Renal cortical epithelial cell (primary cell): ENCODE measurements at places on chromosomes 4 and X.

- peak; percentile 38 for DNase-seq
Observed at GRCh38 chr4:170089668-170090351, at the start of gene AADAT. AADAT (minus strand) TSS chr4:170089956; CDS start chr4:170089690, 266 bp downstream.

DNA sequence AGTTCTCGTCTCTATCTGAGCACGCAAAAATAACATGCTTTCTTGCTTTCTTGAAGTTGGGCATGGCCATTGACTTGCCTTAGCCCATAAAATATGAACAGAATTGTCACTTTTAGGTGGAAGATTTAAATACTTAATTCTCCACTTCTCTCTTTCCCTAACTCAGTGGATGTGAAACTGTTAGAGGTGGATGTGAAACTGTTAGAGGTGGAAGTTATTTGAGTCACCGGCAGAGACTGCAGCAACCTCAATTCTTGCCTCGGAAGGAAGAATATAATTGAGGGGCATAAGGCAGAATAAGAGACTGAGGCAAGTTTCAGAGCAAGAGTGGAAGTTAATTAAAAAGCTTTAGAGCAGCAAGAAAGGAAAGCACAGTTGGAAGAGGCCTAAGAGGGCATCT, 2.8 kb upstream of the PARM1 start:
- DNase-seq, result no peak

- DNase-seq, result peak; percentile 57
Observed at GRCh38 chrX:124328765-124329164, 3.7 kb upstream of the TEX13D start.

- no peak for DNase-seq
Observed at GRCh38 chr4:154984148-154984547, 203.1 kb downstream of the RBM46 start.
